Globus pallidus (tissue), 1 donor: ENCODE measurements at places on chromosomes 2 and 18.
A peak's percentile ranks its signal among the peaks of the same experiment; 100 is the strongest.

- DNase-seq: no peak
These were observed 129.5 kb downstream of the MSTN start for GRCh38 chr2:189933041-189933440.

GRCh38 chr2:29700560-29700959 lies 220.8 kb downstream of the ALK start:
- no peak for DNase-seq

DNA sequence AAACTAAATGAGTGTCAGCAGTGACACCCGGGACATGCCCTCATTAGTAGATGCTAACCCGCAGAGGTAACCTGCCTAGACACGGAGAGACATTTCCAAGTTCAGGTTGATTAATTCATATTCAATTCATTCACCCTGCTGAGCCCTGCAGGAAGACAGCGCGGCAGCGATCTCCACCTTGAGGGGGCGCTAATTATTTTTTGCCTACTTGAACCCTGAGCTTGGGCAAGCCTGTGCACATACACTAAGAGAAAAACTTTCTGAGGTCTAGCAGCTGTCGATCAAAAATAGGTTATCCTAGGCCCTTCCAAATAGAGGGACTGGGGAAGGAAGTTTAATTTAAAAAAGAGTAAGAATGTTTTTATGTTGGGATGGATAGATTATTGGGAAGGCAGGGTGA lies 1.3 kb upstream of the LYPD6 start:
- no peak for DNase-seq

DNA sequence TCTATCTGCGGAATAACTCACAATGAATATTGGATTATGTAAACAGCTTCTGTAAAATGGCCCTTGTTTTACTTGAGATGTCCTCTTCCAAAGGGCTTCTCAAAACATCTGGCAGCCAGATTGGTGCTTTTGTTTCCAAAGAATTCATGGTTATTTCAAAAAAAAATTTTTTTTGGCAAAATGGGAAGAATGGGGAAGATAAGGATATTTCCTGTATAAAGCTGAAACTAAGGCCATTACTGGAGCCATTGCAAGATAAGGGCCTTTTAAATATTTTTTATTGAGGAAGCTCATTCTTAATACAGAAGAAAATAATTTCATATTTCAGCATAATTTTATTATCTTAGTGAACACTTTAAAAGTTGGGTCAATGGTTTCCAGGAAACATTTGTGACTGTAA lies 259.1 kb downstream of the GALNT13 start:
- DNase-seq: no peak

DNA sequence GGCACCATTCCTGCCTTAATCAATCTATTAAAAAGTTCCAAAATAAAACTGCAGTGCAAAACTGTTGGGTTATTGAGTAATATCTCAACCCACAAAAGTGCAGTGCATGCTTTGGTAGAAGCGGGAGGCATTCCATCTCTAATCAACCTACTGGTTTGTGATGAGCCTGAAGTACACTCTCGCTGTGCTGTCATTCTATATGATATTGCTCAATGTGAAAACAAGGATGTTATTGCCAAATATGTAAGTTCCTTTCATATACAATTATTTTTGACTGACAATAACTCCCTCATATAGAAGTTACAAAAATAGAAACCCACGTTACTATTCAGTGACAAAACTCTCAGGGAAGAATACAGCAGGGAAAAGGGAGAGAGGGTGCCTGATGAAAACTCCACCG lies 43.0 kb downstream of the OSGEPL1 start:
- no peak for DNase-seq

DNA sequence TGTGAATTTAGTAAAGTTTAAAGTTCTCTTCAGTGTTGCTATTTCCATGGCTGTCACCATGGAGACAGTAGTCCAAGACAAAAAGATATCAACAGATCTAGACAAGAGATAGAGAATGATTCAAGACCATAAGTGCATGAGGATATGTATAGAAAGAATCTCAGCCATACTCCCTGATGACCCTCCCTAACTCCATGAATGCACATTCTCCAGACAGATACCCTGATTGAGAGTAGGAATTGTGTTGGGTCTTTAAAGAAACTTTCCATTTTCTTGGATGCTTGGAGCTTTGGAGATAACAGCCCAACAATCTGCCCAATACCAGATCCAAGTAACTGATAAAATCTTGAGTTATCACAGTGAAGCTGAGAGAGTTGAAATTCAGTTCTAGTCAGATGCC lies 1601.2 kb upstream of the CELF4 start:
- DNase-seq: no peak

DNA sequence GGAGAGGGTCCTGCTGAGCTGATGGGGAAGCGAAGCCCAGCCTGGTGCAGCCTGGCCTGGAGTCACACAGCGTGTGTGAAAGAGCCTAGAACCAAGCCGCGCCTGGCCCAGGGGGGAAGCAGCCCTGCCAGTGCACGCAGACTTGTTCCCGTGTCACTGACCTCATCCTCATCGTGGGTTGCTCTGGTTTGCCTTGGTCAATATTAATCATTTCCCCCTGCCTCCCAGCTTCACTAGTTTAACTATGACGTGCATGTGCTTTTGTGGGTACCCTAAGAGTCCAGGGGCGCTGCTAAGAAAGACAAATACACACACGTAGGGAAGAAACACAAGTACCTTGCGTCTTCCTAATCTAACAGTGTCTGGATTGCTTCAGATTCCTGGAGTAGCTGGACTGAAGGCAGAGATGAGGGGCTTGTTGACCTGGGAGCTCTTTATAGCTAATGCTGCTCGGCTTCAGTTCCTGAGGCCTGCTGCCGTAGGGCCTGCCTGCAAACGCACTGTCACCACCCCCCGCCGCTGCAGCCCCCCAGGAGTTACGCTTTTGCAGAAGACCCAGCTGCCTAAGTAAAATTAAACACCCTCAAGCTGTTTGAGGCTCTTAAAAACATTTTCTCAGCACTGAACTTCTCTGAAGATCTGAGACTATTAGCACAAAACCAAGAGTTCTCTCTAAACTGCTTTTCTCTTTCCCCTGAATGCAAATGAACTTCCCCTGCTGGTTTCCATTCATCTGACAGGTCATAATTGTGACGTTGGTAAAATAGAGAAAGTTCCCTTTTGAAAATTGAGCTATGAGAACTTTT lies 159.2 kb downstream of the FAM210A start:
- DNase-seq: peak; percentile 86

GRCh38 chr2:200483729-200484198 lies 26.1 kb downstream of the KCTD18 start:
- no peak for DNase-seq

DNA sequence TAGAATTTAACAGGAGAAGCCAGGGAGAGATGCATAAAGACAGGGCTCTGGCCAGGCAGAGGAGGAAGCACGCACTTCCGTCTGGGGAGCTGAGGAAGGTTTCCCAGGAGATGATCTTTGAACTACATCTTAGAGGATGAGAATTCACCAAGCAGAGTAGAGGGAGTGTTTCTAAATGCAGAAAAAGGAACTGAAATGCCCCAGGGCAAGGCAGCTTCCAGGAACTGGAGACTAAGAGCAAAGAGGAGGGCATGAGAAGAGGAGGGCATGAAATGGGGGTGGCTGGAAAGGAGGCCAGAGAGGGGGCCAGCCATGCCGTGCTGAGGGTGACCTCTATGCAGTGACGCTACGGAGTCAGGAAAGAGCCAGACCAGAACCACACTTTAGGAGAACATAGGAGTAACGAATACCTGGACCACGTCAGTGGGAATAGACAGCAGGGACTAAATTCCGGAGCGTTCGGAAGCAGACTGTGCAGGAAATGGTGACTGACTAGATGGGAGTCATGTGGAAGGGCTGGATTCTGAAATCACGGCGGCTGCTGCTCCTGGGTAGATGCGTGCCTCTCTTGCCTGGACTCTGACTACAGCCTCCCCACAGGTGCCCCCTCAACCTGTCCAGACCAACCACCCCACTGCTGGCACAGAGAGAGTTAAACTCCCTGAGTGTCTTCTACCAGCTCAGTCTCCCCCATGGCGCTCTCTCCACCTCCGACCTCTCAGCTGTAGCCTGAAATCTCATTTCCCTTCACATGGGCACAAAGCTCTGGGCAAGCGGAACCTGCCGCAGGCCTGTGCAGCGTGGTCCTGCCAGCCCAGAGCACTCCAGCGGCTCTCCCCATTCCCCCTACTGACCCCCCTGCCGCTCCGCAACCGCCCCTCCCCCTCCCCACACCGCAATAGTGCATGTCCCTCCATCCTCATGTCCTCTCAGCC lies 87.0 kb upstream of the RTN4 start:
- peak; percentile 81 for DNase-seq

DNA sequence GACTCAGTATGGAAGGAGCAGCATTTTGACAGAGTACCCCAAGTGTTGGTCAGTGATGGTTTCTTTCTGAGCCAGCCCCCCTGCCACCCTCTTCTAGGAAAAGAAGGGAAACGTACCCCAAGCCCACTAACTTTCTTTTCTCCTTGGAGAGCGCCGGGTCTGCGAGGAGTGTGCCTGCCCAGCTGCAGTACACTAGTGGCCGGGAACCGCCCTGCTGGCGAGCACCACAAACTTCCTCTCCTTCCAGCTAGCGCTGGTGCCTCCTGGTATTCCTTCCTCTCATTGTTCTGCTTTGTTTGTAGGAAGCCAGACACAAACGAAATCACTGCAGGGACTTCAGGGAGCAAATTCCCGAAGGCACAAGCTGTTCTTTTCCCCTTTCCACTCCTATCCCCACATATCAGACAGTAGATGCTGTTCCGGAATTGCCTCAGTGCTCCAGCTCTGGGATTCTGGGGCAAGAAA lies 1.8 kb downstream of the CCDC85A start:
- no peak for DNase-seq

GRCh38 chr2:30729031-30729430 lies 78.2 kb downstream of the CAPN13 start:
- DNase-seq: no peak

DNA sequence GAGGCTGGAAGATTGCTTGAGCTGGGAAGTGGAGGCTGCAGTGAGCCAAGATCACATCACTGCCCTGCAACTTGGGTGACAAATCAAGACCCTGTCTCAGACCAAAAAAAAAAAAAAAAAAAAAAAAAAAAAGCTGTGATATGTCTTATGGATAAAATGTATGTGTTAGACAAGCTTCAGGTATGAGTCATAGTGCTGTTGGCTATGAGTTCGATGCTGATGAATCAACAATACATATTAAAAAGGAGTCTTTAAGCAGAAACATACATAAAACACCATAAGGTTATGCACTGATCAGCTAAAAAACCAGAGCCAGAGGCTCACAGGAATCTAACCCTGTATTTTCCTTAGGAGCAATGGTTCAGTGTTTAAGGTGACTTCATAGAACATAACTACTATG lies 332.3 kb downstream of the NCKAP5 start:
- DNase-seq: no peak

- peak; percentile 88 for DNase-seq
These were observed at the start of gene ANKRD44 for GRCh38 chr2:197310271-197310985. Gene ANKRD44, minus strand, starts transcription at chr2:197310780. Its CDS starts 176 bp downstream, at chr2:197310604.

DNA sequence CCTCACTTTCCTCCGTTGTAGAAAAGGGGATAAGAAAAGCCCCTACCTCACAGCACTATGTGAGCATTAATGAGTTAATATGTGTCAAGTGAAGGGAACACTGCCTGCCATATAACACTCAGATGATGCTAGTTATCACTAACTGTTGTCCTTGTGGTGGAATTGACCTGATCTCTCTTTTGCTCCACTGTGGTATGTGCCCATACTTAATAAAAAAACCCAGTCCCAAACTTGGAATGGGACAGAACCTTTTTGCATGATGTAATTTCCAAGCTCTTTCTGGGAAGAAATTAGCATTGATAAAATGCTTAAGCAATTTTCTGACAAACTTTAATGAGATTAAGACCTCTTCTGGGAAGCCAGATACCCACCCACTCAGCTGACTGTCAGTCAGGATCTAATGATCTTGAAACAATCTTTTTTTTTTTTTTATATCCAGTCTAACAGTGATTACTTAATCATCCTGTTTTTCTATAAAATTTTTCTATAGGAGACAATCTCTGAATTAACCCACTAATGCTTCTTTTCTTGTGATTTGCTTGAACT lies 158.7 kb downstream of the ZBTB7C start:
- no peak for DNase-seq

GRCh38 chr2:142299021-142299420 lies 168.2 kb upstream of the LRP1B start:
- DNase-seq: no peak

GRCh38 chr2:197311421-197312033 lies 947 bp upstream of the ANKRD44 start:
- DNase-seq: no peak

DNA sequence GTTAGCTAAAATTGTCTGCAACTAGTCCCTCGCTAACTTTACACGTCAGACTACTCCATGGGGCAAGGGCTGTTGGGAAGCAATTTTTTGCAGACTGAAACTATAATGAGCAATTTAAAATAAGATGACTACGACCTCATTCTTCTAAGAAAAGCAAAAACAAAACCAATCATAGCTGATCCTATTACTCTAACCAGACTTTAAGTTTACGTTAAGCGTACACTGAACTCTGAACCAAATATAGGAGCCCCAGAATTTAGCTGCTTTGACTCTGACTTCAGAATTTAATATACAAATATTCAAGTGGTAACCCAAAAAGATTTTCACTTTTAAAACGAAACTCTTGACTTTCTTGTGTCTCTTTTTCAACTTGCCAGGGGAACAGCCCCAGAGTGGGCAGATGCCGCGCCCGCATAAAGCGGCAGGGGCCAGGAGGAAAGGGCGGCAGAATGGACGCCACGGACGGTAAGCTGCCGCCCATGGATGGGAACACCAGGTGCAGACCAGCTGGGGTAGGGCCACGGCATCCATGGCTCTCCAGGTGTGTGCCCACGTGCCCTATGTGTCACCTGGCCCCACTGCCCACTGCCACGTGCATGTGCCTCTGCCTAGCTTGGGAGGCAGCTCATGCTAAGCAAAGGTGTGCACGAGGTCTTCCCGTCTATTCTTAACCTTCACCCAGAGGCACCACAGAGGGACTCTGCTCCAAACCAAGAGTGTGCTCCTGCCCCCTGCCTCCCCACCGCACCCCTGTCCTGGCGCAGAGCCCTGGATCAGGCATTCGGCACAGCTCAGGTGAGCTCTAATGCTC lies 217.6 kb downstream of the HDAC4 start:
- DNase-seq: no peak

- no peak for DNase-seq
These were observed 89.9 kb downstream of the LYPD6 start for GRCh38 chr2:149420053-149420963.

DNA sequence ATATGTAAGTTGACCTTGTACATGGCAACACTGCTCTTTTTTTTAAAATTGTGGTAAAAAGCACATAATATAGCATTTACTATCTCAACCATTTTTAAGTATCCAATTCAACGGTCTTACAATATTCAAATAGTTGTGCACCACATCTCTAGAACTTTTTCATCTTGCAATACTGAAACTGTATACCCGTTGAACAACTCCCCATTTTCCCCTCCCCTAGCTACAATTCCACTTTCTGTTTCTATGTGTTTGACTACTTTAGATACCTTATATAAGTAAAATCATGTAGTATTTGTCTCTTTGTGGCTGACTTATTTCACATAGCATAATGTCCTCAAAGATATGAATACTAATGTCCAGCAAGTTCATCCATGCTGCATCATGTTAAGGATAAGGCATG lies 452.1 kb downstream of the TXNL1 start:
- DNase-seq: no peak

DNA sequence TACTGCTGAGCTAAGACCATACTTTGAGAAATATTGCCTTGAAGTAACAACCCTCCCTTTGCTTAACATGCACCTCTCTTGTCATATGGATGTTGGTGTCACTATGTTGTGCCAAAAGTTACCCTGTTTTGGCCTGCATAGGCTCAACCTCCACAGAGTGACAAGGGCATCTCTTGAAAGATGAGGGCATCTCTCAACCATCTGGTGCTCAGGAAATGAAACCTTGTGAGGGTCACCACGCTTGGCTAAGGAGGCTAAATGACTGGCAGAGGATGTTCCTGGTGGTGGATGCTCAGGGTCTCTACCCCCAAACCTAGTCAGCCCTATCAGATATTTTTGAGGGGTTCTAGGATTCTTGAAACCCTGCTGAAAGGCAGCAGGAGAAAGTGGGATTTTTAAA lies 2.3 kb downstream of the LHCGR start:
- DNase-seq: no peak
